Germinal center (tissue), 1 donor: ENCODE measurements at places on chromosomes 5 and 9.

- no peak for DNase-seq
Observed at GRCh38 chr5:128446-128845, 36.5 kb downstream of the PLEKHG4B start.

DNA sequence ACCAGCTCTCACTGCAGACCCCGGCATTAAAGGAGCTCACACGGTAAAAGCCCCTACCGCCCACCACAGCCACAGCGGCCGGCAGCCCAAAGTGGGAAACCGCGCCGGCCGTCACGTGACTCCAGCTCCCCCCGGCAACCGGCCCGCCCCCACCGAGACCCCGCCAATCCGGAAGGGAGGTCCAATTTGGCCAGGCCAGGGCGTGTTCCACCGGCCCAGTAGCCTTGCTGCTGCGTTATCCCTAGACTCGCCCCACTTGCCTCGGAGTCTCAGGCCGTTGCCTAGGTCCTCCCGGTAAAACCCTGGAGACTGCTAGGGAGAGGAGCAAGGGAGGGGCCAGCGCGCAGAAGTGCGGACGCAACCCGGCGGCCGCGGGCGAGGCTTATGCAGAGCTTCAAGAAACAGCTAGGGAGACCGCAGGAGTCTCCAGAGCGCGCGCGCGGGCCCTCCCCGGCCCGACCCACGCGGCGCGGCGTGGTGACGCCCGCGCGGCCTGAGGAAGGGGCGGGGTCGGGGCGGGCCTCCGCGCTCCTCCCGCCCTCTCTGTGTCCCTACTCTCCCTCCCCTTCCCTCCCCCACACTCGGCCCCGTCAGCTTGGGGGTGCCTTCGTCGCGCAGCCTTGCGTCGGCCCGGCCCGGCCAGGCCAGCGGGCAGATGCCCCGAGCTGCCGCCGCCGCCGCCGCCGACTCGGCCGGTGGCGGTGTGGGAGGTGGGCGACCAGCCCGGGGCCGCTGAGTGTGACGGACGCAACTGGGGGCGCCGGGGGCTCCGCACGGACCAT lies at the start of gene RIC1:
Gene RIC1 (plus strand): TSS at position 578 of the 782 bp plus-strand sequence. CDS start 203 bp downstream, at position 781.
- DNase-seq: peak; percentile 95

DNA sequence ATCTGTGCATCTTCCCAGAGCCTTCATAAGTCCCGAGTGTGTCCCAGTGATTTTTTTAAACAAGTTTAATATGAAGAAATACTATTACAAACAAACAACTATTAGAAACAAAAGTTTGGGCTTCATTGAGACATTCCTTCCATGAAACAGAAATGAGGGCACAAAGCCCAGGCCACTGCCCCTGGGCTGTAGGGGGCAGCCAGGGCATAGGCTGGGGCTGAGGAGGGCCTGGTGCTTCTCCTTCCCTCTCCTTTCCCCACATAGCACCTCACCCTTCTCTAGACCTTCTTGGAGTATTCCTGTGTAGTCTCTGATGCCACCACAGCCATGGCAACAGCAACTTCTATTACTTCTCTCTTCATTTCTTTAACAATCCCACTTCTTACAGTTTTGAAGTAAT lies 348.2 kb downstream of the IRX2 start:
- no peak for DNase-seq

GRCh38 chr5:178326374-178326715 lies 93.7 kb upstream of the PHYKPL start:
- DNase-seq: no peak

- no peak for DNase-seq
Observed at GRCh38 chr9:14068690-14069089, 245.3 kb downstream of the NFIB start.
